ENCODE measurements at places on chromosomes 2 and 18.
A peak's percentile ranks its signal among the peaks of the same experiment; 100 is the strongest.

DNA sequence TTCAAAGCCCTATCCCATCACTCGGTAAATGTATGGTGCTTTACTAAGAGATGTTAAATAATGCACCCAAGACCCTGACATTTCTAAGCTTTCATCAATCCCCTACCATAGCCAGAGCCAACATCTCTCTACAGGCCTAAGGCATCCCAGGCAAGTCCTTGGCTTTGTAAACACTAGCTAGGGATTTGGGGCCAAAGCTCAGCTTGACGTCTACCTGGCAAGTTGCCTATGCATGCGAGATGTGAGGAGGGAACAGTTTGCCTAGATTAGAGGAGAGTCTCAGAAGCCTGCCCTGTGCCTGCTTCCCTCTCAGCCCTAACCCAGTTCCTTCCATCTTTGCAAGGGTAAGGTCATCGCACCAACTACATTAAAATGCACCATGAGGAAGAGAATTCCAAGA is 221.5 kb upstream of the NCKAP5 start:
- no peak for DNase-seq

DNA sequence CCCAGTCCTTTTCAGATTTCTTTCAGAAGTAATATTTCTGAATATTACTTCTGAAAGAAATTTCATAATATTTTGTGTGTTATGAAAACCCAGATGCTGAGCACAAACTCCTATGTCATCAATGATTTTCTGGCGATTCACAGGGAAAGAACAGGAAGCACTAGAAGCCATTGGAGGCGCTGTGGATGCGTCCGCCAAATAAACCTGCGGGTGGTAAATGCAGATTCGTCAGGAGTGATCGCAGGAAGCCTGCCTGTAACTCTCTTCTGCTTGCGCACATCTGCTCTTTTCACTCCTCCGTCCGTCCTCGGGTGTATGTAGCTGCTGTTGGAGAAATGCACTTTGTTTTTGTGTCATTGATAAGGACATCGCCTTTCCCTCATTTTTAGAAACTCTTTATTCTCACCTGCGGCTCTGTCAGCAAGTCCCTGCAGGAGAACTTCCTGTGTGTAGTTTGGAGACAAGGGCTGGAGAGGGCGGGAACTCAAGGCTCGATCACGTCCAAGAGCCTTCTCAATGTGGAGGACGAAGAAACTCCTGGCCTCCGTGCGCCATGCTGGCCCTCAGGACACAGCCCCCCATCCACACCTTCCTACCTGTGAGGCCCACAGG is 483.8 kb downstream of the GALR1 start:
- DNase-seq, result no peak

GRCh38 chr2:16523711-16524110 is 141.9 kb downstream of the CYRIA start:
- no peak for DNase-seq

- peak; percentile 2 for DNase-seq
These were observed 34.0 kb upstream of the TMEFF2 start for GRCh38 chr2:192228685-192229084.

GRCh38 chr2:49714454-49714853 is 560.1 kb upstream of the FSHR start:
- DNase-seq, result no peak

DNA sequence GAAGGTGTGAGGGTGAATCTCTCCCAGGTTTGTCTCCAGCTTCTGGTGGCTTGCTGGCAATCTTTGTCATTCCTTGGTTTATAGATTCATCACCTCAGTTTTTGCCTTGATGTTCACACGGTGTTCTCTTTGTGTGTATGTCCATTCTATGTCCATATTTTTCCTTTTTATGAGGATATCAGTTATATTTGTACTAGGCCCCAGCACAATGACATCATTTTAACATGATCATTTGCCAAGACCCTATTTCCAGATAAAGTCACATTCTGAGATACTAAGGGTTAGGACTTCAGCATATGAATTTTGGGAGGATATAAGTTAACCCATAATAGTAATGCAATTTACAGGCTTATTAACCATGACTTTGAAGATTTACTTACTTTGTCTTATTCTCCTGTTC is 649.0 kb downstream of the CPS1 start:
- DNase-seq, result no peak

Measured in neuronal stem cell (in vitro differentiated cells).